ENCODE measurements at places on chromosomes 2 and 18.

DNA sequence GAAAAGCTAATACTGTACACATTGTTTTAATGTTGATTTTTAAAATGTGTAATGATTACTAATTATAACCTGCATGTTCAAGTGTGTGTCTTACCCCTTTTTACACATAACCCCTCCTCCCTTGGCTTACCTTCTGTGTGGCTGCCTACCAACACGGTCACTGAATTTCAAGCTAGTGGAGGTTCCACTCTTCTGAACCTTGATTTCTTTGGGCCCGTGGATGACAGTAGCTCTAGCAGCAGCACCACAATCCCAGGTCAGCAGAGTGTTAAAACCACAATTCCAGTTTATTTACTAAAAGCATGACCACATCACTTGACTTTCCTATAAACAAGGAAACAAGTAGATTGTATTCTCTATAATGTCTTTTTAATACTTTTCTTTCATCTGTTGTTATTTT lies 56.9 kb downstream of the AFTPH start:
- H3K36me3 ChIP-seq, result peaks cover 15% of the 10 kb centered on the region
- H3K4me1 ChIP-seq, result no peaks in the 10 kb centered on the region
- DNase-seq, result no peak

- no peaks in the 10 kb centered on the region for H3K36me3 ChIP-seq
- no peaks in the 10 kb centered on the region for H3K4me1 ChIP-seq
- no peak for DNase-seq
- H3K27ac ChIP-seq, result no peak overlapping the region
Measured at GRCh38 chr2:44736270-44736942, 205.1 kb upstream of the SIX3 start.

DNA sequence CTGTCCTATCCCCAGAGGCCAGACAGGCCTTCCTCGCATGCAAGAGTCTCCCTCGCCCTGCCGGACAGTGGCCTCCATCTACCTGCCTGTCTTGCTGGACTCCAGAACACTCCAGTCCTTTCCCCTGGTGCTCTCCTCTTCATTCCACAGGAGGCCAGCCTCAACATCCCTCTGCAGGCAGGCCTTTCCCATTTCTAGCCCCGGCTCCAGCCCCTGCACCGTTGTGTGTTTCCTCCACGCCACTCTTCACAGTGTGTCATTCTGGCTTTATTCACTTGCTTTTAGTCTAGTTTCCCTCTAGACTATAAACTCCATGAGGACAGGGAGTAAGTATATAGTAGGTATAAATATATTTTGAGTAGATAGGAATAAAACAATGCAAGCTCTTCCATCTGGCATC lies 81.2 kb downstream of the LOXHD1 start:
- H3K27me3 ChIP-seq, result no peaks in the 10 kb centered on the region
- H3K36me3 ChIP-seq, result no peaks in the 10 kb centered on the region
- H3K4me1 ChIP-seq, result no peaks in the 10 kb centered on the region
- no peak overlapping the region for H3K4me3 ChIP-seq
- no peak for DNase-seq
- H3K27ac ChIP-seq, result no peak overlapping the region

GRCh38 chr2:174247474-174248186 lies 702 bp downstream of the OLA1 start:
- DNase-seq, result no peak
- no peaks in the 10 kb centered on the region for H3K4me1 ChIP-seq
- H3K27ac ChIP-seq, result no peak overlapping the region
- H3K36me3 ChIP-seq, result peaks cover 7% of the 10 kb centered on the region
- H3K4me3 ChIP-seq, result peak overlapping the region; percentile 81

DNA sequence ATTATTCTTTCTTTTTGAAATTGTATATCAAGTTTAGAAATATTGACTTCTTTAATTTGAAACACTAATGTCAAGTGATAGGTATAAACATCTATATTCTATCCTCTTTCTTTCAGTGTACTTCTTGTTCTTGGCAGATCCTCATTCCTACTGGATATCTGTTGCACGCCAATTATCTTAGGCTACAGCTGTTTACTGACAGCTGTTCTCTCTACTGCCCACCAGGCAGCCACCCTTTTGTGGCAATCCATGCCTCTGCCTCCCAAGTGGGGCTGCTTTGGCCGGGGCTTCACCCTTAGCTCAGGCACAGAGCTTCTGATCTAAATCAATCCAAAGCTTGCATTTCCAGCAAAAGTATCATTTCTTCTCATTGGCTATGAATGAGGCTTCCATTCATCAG lies 50.6 kb upstream of the ITSN2 start:
- DNase-seq, result no peak
- H3K4me1 ChIP-seq, result peaks cover 6% of the 10 kb centered on the region
- no peak overlapping the region for H3K27ac ChIP-seq
- no peaks in the 10 kb centered on the region for H3K27me3 ChIP-seq
- H3K36me3 ChIP-seq, result no peaks in the 10 kb centered on the region

GRCh38 chr2:141930803-141931202 lies 200.0 kb downstream of the LRP1B start:
- no peaks in the 10 kb centered on the region for H3K27me3 ChIP-seq
- no peak overlapping the region for H3K27ac ChIP-seq
- no peaks in the 10 kb centered on the region for H3K36me3 ChIP-seq
- H3K4me3 ChIP-seq, result no peak overlapping the region
